ENCODE measurements at places on chromosomes 4 and X.

DNA sequence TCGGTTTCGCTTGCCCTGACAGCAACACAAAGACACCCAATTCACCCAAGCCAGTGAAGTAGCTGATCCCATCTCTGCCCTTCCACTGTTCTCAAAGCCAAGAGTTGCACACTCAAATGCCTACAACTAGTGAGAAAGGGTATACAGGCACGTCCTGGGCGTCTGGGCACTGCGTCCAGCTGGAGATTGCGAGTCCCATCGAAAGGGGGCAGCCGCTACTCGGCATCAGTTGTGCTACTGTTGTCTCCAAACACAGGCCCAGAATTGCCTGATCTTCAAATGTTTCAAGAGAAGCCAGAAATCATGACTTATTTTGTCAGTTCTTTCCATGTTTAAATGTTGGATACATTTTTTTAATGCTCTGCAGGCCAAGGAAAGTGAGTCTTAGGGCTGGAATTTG is 487.8 kb downstream of the BCOR start:
- no peak for ATAC-seq

GRCh38 chr4:10565166-10565780 is 108.0 kb upstream of the ZNF518B start:
- no peak for ATAC-seq

DNA sequence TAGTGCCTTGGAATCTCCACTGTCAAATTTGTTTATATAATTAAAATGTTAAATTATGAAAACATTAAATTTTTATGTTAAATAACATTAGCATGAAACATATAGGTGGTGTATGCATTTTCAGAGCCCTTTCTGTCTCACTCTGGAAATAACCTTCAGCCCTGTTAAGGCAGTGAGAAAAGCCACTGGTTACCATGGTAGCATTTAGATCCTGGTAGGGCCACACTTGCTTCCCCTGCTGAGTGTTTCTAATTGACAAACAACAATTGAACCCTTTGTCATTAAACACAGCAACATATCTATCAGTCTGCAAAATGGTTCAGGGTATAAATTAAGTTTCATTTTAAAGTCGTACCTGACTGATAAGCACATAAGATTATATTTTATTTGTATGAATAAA is 63.5 kb downstream of the PDK3 start:
- ATAC-seq: no peak

DNA sequence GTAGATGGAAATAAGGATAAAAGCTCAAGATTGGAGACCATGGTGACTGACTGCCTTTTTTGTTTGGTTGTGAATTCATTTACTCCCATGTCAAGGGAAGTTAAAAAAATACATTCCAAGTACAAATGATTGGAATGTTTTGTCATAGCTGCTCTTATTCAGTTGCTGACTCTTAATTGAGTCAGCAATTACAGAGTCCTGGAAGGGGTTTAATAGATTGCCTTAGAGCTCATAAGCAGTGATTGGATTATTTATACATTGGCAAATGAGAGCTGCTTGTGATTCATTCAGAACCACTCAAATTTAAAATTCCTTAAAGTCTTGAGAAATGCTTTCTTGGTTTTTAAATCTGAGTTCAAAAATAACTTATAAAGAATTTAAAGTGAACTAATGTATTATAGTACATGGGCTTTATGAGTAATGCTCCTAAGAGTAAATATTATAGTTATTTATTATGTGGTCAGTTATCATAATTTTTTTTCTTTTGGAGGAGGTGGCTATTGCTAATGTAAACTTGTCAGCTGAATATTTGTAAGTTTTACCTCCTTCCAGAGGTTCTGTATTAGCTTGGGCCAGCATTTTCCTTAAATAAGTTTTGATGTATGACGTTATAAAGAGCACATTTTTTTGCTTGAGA is 13.6 kb downstream of the JADE1 start:
- no peak for ATAC-seq

Measured in activated CD4-positive, CD25-positive, alpha-beta regulatory T cell treated with anti-CD3 and anti-CD28 coated beads, Interleukin-2, amount 50 U/mL, for 24 hours (primary cell).